G401 (cell line): ENCODE measurements at places on chromosomes 1 and 21. TPM values are rescaled to one million over a fixed set of nuclear protein-coding genes. Genes with fewer than 3 reads are reported as not detected.

DNA sequence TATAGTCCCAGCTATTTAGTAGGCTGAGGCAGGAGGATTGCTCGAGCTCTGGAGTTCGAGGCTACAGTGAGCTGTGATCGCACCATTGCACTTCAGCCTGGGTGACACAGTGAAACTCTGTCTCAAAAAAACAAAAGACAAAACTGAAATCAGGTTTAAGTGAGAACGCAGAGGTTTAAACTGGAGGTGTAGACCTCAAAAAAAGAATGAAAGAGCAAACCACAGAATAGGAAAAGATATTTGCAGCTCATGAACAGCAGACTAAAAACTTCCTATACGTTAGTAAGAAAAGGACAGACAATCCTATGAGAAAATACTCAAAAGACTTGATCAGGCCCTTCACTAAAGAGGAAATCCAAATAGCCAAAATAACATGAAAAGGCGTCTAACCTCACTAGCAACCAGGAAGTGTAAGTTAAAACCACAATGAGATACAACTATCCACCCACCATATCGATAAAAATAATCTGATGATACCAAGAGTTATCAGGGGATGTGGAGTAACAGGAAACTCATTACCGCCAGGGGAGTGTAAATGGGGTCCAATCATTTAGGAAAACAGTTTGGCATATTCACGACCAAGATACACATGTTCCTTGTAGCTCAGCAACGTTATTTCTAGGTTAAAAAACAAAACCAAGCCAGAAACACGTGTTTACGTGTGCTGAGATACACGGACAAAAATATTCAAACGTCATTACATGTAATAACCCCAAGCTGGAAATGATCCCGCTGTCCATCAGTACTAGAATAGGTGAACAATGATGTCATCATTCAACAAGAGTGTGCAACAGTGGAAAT lies 9.8 kb downstream of the TNFRSF9 start:
- no peak for DNase-seq

GRCh38 chr1:41638086-41639024 lies 153.9 kb upstream of the EDN2 start:
- DNase-seq = no peak

DNA sequence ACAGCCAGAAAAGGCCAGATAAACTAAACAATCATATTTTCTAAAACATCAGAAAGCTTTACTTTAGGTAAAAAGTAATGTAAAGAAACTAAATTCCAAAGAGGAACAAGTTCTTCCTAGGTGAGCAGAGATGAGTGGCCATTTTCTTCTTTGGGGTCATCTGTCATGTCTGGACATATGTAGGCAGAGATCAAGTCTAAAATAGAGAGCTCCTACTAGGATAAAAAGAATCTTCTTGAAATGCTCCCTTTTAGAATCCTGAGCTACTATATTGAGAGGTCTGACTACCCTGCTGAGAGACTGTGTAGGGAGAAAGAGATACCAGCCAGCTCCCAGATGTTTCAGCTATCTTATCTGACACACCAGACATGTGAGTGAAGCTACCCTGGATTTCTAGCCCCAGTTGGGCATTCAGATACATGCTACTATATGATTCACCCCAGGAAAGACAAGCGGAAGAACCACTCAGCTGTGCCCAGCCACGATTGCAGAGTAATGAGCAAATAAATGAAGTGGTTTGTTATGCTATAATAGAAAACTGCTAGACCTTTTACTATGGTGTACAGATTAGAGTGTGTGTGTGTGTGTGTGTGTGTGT lies 80.1 kb downstream of the TTLL7 start:
- DNase-seq = no peak

GRCh38 chr1:100354971-100355394 lies 2.7 kb downstream of the CDC14A start:
- no peak for DNase-seq

CHRM3 gene
- total RNA-seq = not detected in 2 replicates
